ENCODE measurements at places on chromosomes 4 and X. TPM values are rescaled to one million over a fixed set of nuclear protein-coding genes. Genes with fewer than 3 reads are reported as not detected.
A peak's percentile ranks its signal among the peaks of the same experiment; 100 is the strongest.

DNA sequence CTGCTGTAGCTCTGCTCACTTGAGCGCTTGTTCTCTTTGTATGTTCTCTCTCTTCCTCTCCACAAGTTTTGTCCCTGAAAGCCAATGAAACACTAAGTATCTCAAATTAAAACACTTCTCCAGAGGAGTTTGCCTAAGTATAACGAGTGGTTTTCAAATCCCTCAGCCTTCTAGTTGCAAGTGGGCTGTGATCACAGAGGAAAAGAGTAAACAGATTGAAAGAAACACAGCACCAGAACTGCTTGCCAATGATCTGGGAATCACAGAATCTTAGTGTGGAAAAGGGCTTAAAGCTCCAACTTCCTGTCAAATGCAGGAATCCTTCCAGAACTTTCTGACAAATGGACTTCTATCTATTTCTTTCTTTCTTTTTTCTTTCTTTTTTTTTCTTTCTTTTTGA lies 4.8 kb upstream of the PRSS12 start:
- no peak for DNase-seq

GRCh38 chr4:119629142-119629471 lies 503 bp upstream of the PDE5A start:
- no peak for DNase-seq

DNA sequence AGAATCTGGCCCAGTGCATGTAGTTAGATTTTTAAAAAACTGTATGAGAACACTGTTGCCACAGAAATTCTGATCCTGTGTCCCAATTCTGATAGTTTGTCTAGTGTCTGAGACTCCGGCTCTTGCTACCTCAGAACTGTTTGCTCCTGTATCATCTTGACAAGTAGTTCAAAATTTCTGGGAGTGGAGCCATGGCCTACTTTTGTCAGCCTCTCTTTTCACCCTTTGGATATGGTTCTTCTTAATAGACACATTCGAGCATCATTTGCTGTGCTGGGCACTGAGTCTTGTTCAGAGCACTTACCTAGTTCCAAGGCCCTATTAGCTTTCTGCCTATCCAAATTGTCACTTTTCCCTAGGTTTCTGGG lies 46.9 kb downstream of the ATP10D start:
- no peak for DNase-seq

DNA sequence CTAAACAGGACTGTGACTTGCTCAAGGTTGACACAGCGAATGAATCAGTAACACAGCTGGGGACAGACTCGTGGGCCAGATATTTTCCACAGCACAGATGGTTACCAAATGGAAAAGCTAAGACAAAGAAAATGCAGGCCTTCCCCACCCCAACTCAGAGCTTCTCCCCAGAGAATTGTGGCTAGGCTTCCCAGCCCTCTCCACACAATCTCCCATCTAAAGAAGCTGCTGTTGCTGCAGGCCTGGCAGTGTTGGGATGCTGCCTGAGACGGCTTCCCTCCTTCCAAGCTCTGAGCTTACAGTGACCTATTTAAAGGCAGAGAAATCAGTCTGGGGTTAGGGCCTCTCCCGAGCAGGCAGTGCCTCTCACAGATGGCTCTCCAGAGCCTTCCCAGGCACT lies 46.5 kb upstream of the PGRMC1 start:
- peak; percentile 21 for DNase-seq

DNA sequence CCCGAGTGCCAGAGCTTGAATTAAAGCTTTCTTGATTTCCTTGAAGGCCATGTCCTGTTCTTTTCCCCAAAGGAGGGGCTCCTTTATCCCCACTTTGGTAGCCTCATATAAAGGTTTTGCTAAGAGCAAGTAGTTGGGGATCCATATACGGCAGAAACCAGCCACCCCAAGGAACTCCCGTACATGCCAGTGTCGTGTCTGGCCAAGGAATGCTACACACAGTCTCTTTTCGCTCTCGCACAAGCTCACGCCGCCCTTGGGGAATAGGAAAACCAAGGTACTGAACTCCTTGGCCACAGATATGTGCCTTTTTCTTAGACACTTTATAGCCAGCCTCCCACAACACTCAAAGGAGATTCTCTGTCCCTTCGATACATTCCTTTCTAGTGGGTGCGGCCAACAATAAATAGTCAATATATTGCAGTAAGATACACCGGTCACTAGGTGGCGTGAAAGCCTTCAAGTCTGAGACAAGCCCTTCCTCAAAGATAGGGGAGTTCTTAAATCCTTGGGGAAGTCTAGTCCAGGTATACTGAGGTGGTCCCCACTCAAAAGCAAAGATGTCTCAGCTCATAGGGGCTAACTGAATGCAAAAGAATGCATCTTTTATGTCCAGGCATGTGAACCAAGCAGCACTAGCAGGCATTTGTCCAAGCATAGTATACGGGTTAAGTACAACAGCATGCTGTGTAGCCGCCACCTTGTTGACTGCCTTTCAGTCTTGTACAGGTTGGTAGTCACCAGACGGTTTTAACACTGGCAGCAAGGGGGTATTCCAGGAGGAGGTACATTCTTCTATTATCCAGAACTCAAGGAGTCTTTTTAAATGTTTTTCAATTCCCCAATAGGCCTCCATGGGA lies 57.8 kb upstream of the XAGE1B start:
- peak; percentile 22 for DNase-seq

- DNase-seq, result no peak
Measured at GRCh38 chrX:127552571-127552970, 499.6 kb downstream of the ACTRT1 start.

The IRS4 gene
- total RNA-seq, result not detected

- DNase-seq, result no peak
Measured at GRCh38 chr4:25535278-25535677, 120.4 kb upstream of the SLC34A2 start.

The REPS2 gene
- total RNA-seq, result 17.9 TPM

The PHOX2B gene
- total RNA-seq, result 0.26 TPM

DNA sequence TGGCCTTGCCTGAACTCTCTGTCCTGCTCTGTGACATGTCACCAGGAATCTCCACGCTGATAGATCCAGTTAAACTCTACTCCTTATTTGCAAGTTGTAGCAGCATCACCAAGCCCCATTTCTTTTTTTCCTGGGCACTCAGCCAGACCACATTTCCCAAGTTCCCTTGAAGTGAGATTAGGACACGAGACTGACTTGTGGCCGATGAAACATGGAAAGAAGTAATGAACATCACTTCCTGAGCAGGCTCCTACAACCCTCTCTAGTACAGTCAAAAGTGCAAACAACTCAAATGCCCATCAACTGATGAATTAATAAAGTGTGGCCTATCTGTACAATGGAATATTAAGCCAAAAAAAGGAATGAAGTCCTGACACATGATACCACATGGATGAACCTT lies 74.6 kb downstream of the MAP3K15 start:
- DNase-seq, result no peak

GRCh38 chr4:139361301-139361700 lies 59.0 kb upstream of the NDUFC1 start:
- no peak for DNase-seq

DNA sequence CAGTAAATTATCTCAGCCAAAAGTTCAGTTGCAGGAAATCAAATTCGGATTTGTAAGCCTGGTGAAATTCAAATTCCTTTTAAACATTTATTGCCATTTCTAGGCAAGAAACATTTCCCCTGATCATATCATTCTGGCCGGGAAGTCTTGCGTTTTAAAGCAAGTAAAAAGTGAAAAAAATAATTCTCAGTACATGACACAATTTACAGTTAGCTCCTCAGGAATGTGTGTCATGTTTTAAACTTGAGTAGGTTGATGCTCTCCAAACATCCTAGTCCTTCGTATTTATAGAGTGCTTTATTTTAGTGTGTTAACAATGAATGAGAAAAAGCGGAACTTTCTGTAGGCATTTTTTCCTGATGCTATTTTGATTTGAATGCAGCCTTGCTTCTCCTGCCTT lies 158.3 kb upstream of the SCML1 start:
- DNase-seq, result no peak

- DNase-seq, result no peak
Measured at GRCh38 chrX:9211269-9211668, 177.3 kb upstream of the FAM9B start.

DNA sequence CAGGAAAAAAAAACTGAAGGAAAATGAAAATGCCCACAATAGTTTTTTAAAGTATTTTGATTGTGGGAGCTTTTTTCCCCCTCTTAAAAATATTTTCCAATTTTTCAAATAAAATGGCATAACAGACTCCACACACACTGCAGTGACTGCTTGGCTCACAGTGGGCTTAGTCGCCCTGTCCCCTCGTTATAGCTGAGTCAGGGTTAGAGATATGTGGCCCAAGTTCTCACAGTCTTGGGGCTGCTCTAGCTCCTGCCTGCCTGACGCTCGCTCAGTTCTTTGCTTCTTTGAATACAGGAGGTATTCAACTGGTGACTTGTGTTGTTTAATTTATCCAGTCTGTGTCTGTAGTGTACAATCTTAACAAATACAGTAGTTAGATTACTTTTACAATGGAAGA lies 47.7 kb downstream of the BEND2 start:
- DNase-seq, result no peak

DNA sequence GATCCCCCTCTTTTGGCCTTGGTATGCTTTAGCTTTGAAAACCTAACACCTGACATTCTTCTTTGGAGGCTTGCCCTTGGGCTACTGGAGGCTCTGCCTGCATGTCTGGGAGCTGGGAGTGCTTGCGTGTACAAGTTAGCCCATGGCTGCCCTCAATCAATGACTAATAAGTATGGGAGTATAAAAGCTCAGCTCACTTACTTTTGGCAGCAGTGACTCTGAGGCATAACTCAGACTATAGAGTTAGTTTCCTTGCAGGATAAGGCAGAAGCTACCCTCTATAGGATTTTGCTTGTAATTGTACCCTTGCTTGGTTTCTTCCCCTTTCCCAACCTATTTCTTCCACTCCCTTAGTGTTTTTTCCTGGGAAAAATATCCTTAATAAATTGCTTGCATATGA lies 247.9 kb downstream of the PPP1R2C start:
- no peak for DNase-seq

DNA sequence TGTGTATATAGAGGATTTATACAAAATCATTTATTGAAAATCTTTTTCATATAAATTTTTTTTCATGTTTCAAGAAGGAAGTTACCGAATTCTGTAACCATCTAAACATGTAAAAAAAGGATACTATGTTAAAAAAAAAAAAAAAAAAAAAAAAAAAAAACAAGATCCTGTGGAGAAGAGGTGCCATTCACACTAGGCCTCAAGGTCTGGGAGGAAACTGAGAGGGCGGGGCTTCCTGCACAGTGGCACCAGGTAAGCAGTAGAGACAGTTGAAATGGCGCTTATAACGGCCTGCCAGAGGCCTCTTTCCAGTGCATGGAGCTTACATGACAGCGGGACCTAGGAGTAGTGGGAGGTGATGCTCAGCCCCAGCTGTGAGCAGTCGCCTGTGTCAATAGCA lies 17.5 kb downstream of the TRAPPC2 start:
- DNase-seq, result no peak

GRCh38 chr4:67721770-67722597 lies 21.0 kb upstream of the UBA6 start:
- no peak for DNase-seq

GRCh38 chr4:78612398-78613178 lies 61.0 kb downstream of the ANXA3 start:
- DNase-seq, result peak; percentile 39

The ARHGAP6 gene
- total RNA-seq, result 12.0 TPM

GRCh38 chr4:168893205-168893604 lies 116.8 kb downstream of the CBR4 start:
- DNase-seq, result no peak

DNA sequence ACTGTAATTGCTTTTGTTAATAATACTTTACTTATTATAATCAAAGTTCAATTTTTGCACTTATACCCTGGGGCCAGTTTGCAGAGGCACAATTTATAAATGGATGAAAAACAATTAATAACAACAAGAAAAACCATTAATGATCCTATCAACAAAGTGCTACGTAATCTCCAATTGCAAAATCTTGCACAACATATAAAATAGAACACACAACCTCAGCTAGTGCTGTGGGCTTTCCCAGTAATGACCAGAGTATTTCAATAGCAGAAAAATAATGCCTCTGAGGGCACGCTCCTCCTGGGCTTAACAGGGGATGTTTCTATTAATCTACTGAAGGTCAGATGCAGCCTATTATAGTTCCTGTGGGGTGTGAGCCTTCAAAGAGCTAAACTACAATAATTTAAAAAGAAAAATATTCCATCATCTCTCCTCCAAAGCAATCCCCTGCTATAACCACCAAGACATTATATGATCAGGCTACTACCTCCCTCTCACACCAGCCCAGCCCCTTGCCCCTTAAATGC lies 508.5 kb upstream of the SLIT2 start:
- DNase-seq, result no peak

The IL2 gene
- total RNA-seq, result 3.4 TPM

DNA sequence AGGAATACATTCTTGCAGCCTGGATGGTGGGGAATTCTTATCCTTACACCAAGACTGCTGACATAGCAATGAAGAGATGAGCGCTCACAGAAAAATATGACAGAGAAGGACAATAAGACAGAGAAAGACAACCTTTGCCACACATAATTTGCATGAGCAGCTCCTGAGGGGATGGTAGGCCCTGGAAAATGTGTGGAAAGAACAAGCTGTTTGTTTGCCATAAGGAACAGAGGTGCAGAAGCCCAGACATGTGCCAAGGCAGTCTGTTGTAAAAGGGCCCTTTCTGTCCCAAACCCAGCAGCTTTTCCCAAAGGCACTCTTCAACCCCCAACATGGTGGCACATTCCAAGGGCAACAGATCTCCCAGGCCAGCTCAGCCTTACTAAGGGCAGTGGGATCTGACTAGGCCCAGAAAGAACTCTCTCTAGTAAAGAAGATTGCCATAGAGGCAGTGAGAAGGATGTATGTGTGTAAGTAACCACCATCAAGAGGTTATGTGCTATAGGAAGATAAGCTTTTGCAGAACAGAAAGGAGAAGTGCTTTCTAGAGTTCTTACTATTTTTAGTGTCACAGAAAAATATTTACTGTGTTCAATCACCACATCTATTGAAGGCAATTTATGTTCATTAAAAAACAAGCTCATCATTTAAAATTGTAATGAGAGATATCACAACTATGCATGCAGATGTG lies 287.0 kb upstream of the RASGEF1B start:
- DNase-seq, result no peak

The TSPAN7 gene
- total RNA-seq, result 27.3 TPM

DNA sequence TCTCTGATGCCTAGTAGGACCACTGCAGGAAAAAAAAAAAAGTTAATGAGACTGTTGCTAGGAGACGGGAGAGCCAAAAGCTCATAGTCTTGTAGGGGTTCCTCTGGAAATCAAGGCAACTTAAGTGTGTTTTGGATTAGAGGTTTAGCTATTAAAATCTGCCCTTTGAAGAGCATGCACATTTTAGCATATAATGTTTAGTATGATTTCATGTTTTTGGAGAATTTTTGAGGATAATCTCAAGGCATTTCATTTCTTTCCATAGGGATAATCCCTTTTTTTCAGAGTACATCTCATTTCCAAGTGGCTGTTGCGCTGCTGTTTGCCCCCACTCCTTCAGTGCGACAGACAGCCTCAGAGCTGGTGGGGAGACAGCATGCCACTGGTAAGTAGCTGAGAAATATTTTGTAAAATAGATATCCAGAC lies at the start of gene LINC00632:
TSS of gene LINC00632 (plus strand) at position 339 of the 426 bp plus-strand sequence.
- no peak for DNase-seq

DNA sequence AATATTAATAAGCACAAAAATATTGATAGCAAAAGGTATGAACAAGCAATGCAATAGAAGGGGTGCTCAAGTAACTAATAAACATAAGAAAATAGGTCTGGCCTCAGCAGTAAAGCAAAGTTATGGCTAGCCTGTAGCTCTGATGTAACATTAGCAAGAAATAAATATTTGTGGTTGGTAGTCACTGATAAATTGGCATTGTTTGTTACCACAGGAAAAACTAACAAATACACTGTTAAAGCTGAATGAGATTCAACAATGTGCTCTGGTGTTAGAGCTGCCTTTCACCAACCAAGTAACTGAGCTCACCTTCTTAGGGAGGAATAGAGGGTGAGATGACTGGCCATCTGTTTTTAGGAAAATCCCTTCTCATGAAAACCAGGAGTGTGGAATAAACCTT lies 71.4 kb downstream of the AREG start:
- no peak for DNase-seq

The CDS1 gene
- 40.2 TPM for total RNA-seq
